NCI-H2171 (cell line): ENCODE measurements at places on chromosomes 3 and 15.

- DNase-seq = no peak
Observed at GRCh38 chr15:92323525-92323924, 70.2 kb upstream of the ST8SIA2 start.

- DNase-seq = no peak
Observed at GRCh38 chr3:52401021-52401420, 43.9 kb downstream of the SEMA3G start.

DNA sequence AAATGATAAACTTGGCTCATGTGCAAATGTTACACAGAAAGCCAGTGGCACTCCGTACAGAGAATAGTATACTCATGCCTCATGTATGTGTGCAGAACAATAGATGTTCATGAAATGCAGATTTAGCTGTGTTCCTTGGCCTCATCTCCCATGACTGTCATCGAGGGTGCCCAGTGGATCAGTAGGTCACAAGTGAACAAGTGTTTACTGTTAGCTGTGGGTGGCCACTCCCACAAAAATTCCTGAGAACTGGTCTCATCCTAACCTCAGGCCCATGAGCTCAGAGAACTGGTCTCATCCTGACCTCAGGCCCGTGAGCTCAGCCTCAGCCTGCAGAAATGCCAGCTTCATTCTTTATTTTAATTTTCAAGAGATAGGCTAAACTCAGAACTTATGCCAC lies 124.1 kb downstream of the GADL1 start:
- DNase-seq = no peak

DNA sequence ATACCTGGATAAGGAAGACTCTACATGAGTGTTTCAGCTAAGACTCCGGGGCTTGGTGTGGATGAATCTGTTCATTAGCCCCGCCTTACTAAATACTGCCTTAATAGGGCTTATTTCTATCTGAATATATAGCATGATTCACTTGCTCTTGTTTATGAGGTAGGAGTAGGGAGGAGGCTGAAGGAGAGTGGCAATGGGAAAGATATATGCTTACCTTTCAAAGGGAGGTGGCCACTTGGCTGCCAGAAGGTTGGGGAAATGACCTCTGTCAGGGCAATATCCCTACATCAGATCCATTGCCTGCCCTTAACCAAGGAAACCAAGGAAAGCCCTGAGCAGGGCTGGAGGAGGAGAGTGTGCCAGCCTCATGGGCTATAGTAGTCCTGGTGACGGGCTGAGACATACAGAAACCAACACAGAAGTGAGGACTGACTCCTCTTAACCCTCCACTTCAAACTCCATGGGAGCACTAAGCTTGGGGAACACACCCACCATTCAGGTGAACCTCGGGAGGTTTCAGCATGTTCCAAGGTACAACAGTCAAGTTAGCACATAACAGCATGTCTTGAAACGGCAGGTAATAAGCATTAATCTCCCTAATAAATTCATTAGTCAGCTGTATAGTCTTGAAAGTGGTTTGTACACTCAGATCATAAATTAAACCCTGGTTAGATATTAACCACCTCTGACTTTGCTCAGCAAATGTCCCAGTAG lies 80.1 kb downstream of the EOMES start:
- no peak for DNase-seq

DNA sequence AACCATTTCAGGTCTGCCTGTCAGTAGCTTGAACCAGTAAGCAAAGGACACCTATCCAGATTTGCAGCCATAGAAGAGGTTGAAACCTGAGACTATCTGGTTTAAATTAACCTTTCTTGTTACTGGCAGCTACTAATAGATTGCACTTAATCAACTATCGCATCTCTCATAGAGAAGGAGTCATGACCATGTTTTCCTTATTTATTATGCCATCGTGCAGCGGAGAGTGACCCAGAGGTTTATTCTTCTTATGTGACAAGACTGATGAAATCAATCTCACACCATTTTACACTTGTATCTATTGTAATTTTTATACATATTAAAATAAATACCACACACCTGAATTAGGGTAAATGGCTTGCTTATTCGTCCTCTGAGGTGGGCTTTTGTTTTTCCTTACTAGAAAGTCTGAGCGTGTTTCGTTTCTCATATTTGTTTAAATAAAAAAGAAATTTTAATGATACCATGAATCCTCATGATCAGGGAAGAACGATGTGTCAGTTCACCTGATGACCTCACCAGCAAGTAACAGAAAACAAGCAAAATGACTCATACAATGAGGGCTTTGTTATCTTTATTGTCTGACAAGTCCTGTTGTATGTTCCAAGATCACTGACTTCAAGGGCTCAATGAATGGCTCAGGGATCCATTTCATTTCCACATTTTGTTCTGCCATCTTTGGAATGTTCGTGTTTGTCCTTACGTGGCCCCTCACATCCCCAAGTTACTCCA lies 379.5 kb upstream of the DPH6 start:
- no peak for DNase-seq

DNA sequence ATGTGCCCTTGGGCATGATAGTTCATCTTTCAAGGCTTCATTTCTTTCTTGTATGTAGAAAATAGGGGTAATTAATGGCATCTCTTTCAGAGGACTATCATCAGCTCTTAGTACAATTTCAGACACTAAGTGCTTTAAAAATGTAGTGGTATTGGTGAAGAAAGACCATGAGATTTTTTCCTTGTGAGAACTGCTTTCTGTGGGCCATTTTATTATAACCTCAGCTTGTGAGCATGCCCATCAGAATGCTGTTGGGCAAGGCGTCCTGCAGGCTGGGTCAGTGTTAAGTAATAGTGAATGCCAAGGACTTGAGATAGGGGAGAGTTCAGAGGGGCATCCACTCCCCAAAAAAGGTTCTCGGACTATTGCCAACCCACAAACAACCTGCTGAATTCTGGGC lies 187.9 kb downstream of the GHSR start:
- DNase-seq = no peak

DNA sequence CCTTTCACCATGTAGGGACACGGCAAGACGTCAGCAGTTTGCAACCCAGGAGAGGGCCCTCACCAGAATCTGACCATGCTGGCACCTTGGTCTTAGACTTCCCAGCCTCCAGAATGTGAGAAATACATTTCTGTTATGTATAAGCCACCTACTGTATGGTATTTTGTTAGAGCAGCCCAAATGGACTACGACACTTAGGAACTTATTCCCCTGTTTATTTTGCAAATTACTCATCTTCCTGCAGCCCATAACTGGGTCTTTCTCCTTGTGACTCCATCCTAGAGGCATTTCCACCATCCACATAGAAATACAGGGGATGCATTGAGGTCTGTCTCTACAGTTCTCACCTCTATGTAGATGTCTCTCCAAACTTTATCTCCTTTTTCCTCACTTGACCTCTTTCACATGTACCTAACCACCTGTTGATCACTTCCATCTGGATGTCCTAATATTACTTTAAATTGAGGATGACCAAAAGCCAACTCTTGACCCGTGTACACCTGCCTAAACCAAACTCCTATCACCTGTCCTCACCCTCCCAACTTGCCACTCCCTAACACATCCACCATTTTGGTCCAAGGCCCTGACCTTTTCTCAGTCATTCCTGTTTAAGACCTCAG lies 406.0 kb upstream of the WNT5A start:
- no peak for DNase-seq
